ENCODE measurements at places on chromosomes 6 and 20.

GRCh38 chr6:167485186-167485978 is 160.5 kb downstream of the TTLL2 start:
- no peak for DNase-seq

DNA sequence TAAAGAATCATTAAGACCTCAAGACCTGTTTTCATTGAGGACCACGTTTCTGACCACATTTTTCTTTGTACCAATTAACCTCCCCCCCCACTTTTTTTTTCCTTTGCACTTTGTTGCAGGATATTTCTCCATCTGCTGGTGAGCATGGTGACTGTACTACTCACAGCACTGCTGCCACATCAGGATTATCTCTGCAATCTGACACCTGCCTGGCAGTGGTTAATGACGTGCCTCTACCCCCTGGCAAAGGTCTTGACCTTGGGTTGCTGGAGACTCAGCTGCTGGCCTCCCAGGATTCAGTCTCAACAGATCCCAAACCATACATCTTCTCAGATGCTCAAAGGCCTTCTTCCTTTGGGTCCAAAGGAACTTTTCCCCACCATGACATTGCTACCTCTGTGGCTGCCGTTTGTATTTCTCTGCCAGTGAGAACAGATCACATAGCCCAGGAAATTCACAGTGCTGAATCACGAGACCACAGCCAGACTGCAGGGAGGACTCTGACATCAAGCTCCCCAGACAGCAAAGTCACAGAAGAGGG is 46.6 kb upstream of the EDN3 start:
- no peak for DNase-seq

DNA sequence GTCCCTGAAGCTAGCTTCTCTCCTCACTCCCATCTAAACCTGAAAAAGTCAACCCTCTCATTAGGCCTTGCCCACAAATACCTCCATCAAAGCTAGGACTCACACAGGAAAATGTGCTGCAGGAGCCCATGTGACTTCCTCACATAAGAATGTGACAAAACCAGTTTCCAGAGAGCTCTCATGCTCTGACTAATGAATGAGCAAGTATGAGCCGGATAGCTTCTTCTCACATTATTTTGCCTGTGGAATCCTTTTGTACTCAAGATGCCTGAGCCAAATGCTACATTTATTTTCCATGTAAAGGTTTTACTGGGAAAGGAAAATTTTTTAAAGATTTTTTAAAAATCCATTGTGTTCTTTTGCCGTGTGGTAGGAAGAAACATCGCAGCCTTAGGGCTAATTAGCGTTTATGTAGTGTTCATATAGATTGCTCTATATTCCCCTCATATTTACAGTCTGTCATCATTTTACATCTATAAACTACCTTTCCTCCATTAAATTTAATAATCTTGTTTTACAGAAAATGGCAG is 68.6 kb upstream of the CCN6 start:
- no peak for DNase-seq

- DNase-seq: no peak
These were observed 77.6 kb upstream of the PTPRK start for GRCh38 chr6:128597956-128598355.

DNA sequence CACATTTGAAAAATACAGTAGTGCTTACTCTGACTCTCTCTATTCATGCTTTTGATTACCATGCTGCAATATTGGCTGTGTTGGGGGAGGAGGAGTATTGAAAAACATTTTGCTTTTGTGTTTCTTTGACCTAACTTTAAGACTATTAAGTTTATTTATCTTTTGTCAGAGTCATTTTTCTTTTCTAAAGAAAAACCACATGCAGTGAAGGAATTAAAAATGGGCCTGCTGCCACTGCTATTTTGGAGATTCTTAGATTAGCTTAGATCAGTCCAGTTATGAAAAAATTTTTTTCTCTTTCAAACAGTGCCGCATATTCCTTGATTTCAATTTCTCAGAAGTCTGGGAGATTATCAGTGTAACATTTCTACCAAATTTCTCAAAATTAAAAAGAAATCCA is 36.1 kb downstream of the BCKDHB start:
- no peak for DNase-seq

GRCh38 chr6:169229615-169230321 is 23.9 kb downstream of the THBS2 start:
- DNase-seq: no peak

GRCh38 chr6:88143421-88144157 is 22.6 kb downstream of the CNR1 start:
- DNase-seq: no peak

GRCh38 chr20:45354423-45355208 is 6.4 kb upstream of the SDC4 start:
- DNase-seq: no peak

- DNase-seq: no peak
These were observed 14.0 kb downstream of the PAQR8 start for GRCh38 chr6:52375780-52376556.

GRCh38 chr6:100116411-100117194 is 122.6 kb upstream of the MCHR2 start:
- no peak for DNase-seq

DNA sequence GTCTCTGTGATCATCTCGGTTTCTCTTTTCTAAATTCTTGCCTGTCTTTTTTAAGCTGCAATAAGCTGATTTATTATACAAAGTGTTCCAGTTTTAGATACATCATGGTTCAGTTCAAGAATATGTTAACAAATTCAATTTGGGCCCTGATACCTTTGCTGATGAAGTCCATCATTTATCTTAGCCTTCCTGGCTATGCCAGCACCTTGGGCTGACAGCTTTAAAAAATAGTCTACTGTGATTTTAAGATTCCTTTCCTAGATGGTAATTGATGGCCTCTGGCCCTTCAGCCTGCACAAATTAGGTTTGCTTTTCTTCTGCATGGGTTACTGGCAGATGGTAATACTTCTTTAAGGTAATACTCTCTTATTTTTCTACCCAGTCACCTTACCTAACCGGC is 7.1 kb upstream of the TMEM217 start:
- no peak for DNase-seq

DNA sequence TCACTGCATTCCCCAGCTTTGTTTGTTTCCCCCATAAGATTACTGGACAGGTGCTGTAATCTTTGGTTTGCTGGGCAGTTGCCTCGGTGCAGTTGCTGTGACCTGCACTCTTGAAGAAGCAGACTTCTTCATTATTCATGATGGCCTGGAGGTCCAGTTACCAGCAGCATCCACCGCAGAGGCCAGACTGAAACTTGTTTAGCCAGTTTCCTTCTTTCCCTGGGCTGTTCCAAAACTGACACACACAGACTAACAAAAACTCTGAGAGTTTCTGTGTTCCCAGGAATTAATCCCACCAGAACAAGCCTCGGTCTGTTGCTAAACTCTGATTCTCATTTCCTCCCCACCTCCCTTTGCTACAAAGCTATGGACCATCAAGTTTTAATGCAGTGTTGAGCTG is 144.1 kb downstream of the QRSL1 start:
- no peak for DNase-seq

- DNase-seq: no peak
These were observed 191.8 kb upstream of the MAN1A1 start for GRCh38 chr6:119541132-119541905.

DNA sequence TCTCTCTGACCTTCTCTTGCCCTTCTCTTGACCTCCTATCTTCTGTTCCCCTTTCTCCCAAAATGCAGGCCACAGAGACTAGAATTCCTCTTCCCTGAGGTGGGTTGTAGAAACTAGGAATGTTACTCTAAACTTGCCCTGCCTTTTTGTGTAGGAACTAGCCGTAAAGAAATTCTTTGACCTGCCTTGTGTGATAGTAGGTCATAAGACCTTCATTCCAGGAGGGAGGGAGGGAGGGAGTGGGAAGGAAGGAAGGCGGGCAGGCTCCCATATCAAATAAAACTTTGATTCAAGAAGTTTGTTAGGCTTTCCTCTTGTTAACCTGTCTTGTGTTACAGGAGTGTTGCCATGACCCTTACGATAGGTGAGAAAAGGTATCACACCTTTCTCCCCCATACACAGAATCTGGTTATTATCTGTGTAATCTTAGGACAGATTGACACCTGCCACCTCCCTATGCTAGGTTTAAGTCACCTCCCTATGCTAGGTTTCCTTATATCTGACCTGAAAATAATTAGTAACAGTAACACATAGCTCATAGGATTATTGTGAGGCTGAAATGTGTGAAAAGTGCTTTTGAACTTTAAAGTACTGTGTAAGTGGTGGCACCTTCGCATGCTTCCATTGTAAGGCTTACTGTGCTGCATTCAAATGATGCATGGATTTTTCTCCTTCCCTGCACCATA is 32.6 kb upstream of the FUCA2 start:
- DNase-seq: no peak

DNA sequence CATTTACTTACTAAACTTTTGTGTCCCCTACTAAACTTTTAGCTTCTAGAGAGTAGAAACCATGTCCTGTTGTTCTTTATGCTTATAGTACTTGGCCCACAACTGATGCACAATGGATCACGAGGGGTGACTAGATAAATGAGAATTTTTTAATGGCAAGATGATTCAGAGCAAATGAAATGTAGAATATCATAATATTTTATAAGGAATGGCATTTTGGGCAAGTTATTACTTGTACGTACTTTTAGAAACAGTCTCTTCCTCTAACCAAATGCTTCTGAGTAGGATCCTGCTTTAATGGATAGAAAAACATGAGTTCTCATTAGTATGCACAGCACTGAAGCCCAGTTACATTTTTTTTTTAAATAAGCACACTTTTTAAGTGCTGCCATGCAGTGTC is 336.3 kb downstream of the NRN1 start:
- DNase-seq: no peak

DNA sequence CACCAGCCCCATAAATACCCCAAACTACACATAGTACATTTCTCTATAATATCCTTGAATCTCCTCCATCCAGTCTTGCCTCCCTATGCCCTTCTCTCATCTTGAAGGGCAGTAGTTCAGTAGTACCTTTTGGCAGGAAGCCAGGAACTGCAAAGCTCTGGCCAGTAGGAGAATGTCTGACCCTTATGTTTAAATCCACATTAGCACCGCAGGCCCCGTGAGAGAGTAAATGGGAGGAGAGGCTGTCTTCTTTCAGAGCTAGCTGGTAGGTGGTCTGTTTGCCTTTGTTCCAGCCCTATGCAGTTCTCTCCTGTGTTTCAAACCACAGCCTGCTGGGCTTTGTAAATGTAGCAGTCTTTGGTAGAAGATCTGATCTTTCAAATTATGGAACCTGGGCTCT is 690.7 kb downstream of the DOK5 start:
- DNase-seq: no peak

- no peak for DNase-seq
These were observed 28.5 kb downstream of the SLX4IP start for GRCh38 chr20:10463622-10464021.

DNA sequence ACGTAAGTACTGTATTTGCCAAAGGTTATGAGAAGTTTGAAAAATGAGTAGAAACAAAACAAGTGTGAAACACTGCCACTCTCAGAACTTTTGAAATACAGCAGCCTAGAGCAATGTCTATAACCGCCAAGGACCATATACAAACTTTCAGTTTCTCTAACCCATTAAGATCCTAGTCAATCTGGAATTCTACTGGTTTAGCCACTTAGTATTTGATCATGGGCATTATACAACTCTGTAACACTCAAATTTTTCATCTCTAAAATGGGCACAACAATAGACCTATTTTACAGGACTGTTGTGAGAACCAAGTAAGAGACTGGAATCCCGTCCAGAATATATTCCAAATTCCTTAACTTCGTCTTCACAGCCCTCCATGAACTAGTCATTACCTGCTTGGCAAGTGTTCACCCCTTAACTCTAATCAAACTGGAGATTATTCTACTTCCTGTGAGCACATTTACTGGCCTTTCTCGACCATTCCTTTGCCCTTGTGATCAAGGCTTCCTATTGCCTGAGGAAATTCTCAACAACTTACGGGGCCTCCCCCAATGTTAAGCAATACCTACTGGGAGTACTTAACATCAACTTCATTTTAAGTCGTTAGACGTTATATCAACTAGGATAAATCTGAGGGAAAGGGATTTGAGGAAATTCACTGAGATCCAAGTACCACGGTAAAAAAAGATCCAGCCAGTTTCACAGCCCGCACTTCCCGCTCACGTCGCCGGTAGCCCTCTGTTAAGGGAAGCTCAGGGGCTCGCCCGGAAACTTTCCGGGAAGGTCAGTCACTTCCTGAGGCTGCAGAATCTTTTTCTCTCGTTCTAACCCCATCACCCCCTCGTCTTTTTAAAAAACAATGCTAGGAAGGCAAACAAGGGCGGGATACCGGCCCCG is 1.1 kb downstream of the EIF2S2 start:
- DNase-seq: no peak

DNA sequence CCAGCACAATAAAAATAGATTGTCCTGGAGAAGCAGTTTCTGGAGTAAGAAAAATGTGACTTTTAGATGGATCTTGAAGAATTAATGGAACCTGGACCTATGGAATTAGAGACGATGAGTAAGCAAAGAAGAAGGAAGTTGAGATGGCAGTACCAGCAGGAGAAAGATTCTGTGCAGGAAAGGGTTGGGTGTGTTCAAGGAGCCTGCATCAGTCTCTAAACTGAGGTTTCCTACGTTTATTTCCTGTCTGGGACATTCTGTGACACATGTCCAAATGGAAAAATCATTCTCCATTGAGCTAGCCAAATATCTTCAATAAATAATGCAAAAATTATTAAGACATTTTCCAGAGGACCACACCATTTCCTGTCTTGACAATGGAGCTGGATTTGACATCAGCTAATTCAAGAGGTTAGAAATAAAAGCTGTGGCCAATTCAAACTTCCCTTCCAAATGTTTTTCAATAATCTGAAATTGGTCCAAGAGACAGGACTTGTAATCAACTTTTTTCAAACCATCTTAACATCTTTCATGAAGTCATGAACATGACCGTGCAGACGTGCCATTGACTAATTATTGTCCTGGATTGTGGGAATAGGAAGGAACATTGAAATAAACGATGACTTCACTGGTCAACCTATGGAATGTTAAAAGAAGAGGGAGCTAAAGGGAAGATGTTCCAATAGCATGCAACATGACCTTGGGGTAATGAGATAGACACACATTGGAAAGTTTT is 198.3 kb downstream of the ZNF217 start:
- DNase-seq: no peak

GRCh38 chr6:128471907-128472306 is 48.5 kb downstream of the PTPRK start:
- no peak for DNase-seq

GRCh38 chr6:100099189-100100074 is 105.4 kb upstream of the MCHR2 start:
- no peak for DNase-seq

- DNase-seq: no peak
These were observed 49.7 kb downstream of the BCAS4 start for GRCh38 chr20:50844430-50845100.

- no peak for DNase-seq
These were observed 4.5 kb downstream of the TMEM63B start for GRCh38 chr6:44131892-44132291.

Measured in liver (tissue), 10 donors.